ENCODE measurements at places on chromosomes 7 and 10.

DNA sequence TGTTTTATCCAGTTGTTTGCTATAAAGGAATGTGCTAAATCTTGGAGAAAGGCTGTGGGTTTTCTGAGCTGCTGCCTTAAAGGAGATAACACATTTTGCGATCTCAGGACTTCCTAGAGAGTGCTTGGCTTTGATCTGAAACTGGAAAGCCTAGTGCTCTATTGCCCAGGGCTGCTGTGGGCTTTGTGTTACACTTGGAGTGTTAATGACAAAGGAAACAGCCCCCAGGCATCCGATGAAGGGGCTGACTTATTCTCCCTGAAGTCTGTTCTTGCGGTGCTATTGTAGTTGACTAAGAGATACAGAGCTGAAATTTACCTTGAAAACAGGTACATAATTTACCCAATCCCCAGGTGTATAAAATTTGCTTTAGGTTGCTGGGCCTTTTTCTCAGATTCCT lies 74.5 kb downstream of the SND1 start:
- DNase-seq: no peak

DNA sequence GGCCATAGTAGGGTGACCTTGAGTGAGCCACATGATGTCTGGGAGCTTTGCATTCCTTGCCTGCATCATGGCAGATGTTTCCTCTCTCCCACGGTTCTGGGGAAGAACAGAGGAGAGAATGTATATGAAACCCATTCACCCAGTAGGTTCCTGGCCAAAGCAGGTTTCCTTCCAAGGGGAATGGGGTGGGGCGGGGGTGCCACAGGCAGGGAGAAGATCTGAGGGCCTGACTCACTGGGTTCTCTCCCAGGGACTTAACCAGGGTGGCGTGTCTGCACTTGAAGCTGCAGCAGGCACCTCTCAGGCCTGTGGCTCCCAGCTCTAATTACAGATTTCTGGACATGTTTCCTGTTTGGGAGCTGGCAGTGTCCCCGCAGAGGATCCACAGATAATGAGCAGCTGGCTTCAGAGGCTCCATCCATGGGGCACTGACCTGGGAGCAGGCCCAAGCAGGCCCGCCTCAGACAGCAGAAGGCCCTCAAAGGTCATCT lies 50.2 kb upstream of the ZMIZ1 start:
- no peak for DNase-seq

DNA sequence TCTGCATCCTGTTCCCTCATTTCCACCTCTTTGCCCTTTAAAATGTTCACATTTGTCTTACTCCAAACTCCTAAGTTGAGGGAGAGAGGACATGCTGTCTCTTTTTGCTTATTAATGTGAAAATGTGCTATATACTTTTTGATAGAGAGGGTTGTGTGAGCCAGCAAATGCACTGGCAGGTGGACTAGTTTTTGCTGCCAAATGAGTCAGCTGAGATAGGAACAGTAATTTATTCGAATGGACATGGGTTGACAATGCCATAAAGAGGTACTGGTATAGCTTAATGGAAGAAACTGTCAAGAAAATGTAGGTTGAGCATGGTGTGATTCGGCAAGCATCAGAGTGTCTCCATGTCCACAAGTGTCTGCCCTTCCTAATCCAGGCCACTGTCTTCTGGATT lies 9.2 kb upstream of the TRUB1 start:
- no peak for DNase-seq

GRCh38 chr10:34469446-34469845 lies 345.6 kb downstream of the PARD3 start:
- DNase-seq: no peak

GRCh38 chr7:155643804-155644177 lies 670 bp upstream of the RBM33 start:
- DNase-seq: no peak
